ENCODE measurements at places on chromosomes 5 and 9.

DNA sequence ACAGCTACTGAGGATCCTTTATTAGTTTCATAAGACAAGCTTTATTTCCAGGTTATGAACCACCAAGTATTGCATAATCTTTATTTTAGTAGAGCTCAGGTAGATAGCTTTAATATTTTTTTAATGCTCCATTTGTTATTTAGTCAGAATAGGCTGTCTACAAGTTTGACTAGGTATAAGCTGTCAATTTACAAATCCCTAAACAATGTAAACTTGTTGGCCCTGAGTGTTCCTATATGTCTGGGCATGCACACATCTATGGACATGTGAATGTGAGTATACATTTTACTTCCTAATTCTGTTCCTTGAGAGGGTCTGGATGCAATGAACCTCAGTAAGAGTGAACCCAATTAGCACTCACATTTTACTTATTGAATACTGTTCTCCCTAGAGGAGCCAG, 722.2 kb upstream of the PTPRD start:
- DNase-seq = no peak

- no peak for DNase-seq
Observed at GRCh38 chr5:116885825-116886224, 311.2 kb upstream of the SEMA6A start.

DNA sequence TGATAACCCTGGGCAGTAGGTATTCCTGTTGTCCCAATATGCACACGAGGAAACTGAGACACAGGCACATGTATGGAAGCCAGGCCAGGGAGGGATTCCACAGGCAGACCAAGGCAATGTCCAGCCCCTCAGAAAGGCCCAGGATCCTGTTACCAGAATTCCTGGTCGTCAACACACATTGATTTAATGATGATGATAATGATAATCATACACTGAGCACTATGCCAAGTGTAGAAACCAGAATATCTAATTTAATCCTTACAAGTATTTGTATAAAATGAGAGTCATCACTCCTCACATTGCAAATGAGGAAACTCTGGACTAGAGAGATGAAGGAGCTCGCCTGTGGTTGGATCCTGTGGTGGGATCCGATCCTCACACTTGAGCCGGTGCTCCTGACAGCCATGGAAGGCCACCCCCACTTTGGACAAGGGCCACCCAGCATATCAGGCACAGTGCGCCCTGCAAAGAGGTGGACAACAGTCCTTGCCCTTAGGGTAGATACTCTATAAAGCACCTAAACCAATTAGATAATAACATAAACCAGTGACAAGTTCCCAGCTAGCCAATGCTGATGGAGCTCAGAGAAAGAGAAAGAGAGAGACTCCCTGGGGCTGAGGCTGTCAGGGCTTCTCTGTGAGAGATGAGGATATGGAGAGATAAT, 185.3 kb downstream of the SLIT3 start:
- no peak for DNase-seq

- no peak for DNase-seq
Observed at GRCh38 chr5:175752826-175753535, 95.1 kb downstream of the HRH2 start.

GRCh38 chr5:168073311-168073710, 218.1 kb upstream of the WWC1 start:
- no peak for DNase-seq

DNA sequence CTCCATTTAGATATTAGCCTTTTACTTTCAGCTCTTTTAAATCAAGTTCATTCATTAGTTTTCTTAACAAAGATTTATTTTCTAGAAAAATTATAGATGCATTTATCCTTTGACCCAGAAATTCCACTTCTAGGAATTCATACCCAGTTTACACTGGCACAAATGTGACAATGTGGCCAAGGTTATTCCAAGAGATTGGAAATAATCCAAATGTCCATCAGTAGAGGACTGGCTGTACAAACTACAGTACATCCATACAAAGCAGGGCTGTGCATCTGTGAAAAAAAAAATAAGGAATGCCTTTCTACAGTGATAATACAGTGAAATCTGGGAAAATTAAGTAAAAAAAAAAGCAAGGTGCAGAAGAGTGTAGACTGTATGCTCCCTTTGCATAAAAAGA, 149.2 kb downstream of the GABBR2 start:
- DNase-seq = no peak

DNA sequence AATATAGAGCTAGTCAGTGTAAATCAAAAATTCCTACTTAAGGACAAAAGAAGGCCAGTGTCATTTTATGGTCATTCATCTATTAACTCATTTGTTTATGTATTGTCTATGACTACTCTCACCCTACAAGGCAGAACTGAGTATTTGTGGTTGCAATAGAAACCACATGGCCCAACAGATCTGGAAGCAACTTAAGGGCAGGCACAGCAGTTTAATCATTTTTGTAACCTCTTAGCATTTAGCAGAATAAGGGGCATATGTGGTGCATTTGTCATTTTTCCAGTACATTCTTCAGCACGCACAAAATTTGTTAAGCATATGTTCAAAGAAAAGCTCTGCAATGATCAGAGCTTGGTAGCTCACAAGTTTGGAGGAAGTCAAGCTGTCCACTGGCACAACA, 1.1 kb downstream of the FKBP15 start:
- no peak for DNase-seq

- DNase-seq = no peak
Observed at GRCh38 chr5:115324021-115324420, 27.6 kb upstream of the CCDC112 start.
